Amygdala (tissue), 56 donors: ENCODE measurements at places on chromosomes 16 and 17.

DNA sequence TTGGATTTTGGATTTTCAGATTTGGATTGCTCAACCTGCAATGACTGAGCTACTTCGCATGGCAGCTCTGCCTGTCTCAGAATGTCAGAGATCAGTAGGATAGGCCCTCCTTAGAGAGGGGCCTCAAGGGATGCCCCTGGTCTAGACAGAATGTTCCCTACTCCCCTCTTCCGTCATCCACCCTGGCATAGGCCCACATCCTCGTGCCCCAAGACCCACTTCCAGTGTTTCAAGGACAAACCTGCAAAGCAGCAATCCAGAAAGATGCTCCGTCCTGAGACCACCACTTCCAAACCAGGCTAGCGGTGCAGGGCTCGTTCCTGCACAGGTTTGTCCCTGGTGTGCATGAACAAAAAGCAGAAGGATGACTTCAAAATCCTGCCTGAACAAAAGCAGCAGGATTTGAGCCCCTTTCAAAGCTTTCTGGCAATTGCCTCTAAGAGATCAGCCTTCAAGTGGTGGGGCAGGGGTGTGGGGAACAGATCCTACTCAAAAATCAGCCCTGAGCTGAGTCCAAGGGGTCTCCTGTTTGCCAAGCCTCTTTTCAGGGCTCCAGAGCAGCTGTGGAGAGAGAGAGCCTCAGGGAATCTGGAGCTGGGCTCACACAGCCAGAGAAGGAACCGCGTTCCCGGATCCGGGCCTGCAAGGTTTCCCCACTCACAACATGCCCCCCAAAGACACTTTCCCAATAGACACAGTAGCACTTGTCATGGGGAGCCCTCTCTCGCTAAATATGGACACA lies 121.1 kb downstream of the SOCS1 start:
- DNase-seq, result no peak

- no peak for DNase-seq
Observed at GRCh38 chr17:49520386-49521087, 25.4 kb downstream of the NGFR start.

GRCh38 chr16:25030420-25031131 lies 15.4 kb upstream of the ARHGAP17 start:
- no peak for DNase-seq

- DNase-seq, result no peak
Observed at GRCh38 chr16:87621976-87622713, 19.8 kb downstream of the JPH3 start.

DNA sequence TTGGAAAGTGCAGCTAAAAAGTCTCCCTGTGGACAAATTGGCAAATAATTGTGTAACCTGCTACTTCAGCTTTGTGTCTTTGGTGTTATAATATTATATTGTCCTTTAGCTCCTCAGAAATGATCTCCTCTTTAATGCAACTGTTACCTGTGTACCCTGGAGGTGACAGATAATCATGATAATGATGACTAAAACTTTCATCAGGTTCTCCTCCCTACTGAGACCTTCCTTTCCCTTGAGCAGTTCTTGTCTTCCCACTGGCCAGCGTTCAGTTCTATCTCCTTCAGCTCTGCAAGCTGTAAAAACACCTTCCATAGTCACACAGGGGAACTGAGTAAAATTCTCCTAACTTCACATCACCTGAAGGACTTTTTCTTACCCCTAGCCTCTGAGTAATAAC lies 14.7 kb downstream of the KRT12 start:
- DNase-seq, result no peak

DNA sequence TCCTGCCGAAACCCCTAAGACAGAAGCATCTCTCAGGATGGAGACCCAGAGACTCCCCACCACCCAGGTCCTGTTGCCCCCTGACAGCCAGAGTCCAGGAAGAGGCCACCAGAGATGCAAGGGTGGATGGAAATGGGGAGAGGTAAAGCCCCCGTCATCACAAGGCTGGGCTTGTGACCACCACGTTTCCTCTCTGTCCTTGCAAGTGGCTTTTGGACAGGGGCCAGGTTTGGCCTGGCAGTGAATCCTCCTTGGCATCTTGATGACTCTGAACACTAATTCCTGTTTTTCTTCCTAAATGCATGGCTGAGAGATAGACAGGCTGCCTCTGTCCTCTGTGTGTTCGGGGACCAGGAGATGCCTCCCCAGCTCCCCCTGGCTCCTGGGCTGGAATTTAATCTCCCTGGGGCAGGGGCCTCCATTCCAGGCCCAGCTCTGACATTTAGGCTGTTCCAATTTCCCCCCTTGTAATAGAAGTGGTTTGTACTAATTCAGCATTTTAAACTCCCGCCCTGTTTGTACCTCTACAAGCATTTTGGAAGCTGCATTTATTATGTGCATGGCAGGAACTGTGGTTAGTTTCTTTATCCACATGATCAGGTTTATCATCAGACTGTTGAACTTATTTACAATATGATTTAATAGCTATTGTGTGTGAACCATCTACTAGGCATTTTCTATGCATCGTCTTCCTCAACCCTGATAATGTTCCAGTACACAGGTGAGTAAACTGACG lies 116.1 kb upstream of the IRX6 start:
- no peak for DNase-seq

- DNase-seq, result no peak
Observed at GRCh38 chr16:49399594-49400364, 26.2 kb downstream of the C16orf78 start.

DNA sequence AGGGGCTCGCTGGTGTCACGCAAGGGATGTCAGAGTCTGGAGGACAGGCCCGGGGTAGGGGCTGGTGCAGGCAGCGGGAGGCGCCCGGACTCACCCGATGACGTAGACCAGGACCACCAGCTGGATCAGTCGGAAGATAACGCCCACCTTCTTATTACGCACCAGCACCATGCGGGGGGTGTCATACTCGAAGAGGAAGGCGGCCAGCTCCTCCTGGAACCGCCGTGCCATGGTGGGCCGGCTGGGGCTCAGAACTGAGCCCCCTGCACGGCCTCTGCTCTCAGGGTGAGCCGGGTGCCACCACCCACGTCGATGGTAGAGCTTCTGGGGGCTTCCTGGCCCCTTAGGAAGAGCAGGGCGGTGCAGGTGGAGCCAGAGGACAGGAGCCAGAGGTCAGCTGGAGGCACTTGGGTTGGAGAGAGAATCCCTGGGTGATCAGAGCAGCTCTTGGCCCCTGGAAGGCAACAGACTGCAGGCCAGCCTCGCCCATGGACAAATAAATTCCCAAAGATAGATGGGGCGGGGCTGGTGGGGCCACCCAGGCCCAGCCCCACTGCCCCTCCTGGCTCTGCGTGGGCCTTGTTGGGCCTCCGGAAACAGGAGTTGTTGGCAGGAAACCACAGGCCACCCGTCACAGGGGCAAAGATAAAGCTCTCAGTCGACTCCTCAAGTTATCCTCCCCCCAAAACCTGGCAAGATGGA lies at the start of gene P2RX1:
Gene P2RX1 (minus strand): TSS at position 471 of the 702 bp plus-strand sequence. CDS start 240 bp downstream, at position 231.
- DNase-seq, result no peak

- DNase-seq, result no peak
Observed at GRCh38 chr17:77204536-77204935, 63.8 kb downstream of the SEC14L1 start.

- no peak for DNase-seq
Observed at GRCh38 chr16:14057878-14058382, 13.2 kb upstream of the MRTFB start.

DNA sequence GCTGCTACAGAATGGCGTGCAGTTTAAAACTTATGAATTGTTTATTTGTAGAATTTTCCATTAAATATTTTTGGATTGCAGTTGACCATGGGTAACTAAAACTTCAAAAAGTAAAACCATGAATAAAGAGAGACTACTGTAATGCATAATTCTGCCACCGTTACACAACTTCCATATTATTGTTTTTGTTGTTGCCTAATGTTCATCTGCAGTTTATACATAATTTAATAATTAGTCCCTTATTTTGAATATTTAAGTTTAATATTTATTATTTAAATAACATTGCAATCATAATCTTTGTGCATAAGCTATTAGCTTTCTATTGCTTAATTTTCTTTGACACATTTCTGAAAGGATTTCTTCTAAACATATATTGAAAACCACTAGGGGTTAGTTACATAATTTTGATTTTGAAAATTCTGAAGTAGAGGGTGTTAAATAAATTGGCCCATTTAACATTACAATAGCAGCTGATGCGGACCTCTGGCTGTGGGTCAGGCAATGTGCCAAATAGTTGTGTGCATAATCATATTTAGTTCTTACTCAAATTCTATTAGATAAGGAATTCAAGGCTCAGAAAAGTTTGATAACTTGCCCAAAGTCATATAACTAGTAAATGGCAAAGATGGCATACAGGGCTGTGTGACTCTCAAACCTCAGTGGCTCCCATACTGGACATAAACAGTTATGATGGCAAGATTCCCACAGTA lies 31.1 kb downstream of the PPM1E start:
- DNase-seq, result no peak

DNA sequence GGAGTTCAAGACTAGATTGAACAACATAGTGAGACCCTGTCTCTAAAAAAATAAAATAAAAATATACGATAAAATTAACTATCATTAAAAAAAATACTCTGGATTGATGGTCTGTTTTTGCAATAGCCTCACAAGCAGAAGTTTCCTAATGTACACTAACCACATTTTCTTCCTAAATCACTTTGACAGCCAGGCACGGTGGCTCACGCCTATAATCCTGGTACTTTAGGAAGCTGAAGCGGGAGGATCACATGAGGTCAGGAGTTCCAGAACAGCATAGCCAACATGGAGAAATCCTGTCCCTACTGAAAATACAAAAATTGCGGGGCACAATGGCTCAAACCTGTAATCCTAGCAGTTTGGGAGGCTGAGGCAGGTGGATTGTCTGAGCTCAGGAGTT lies 64.7 kb downstream of the HELZ start:
- DNase-seq, result no peak

DNA sequence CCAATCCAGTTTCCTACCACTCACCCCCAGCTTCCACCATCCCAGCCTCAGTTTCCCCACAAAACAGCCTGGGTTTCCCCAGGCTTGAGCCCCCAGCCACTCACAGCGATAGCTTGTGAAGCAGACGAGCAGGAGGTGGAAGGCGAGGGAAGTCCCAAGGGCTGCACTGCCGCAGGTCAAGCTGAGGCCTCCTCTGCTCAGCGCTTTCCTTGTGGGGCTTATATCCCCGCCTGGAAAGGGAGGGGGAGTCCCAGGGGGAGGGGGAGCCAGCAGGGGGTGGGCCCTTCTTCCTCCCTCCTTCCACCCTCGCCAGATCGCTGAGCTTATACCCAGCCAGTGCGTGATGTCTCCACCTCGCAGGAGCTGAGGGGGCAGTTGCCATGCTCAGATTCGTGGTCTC lies at the start of gene PYY:
Gene PYY (minus strand): TSS at position 195 of the 400 bp plus-strand sequence. CDS start 457 bp downstream, outside the sequence.
- DNase-seq, result no peak

GRCh38 chr17:41360296-41360995 lies 9.2 kb downstream of the KRT33B start:
- no peak for DNase-seq

DNA sequence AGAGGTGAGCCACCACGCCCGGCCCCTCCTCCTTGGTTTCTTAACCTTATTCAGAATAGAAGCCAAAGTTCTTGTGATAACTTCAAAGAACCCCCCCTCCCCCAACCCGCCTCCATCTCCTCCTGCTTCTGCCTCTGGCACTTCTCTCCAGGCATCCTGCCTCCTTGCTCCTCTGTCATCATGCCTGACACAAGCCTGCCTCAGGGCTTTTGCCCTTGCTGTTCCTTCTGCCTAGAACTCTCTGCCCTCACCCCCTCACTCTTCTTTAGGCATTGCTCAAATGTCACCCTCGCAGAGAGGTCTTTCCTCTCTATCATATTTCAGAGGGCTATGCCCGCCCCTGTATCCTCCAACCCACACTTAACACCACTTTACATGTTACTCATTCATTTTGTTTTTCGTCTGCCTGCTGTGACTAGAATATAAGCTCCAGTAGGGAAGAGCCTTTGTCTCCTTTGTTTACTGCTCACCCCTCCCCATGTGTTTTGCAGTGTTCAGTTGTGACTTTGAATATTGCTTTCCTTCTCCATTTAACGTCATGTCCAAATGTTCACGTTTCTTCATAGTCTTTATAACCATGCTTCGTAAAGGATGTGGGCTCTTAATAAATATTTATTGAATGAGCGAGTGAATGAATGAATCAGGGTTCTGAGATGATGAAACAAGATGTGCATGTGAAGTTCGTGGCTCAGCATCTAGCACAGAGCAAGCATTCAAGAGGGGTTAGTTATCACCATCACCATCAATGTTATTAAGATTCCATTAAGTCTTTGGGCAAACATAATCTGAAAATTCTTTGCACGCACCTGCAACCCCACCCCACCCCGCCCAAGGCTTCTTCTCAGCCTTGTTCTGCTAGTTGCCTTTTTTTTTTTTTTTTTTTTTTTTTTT lies 186.2 kb upstream of the WSCD1 start:
- no peak for DNase-seq

DNA sequence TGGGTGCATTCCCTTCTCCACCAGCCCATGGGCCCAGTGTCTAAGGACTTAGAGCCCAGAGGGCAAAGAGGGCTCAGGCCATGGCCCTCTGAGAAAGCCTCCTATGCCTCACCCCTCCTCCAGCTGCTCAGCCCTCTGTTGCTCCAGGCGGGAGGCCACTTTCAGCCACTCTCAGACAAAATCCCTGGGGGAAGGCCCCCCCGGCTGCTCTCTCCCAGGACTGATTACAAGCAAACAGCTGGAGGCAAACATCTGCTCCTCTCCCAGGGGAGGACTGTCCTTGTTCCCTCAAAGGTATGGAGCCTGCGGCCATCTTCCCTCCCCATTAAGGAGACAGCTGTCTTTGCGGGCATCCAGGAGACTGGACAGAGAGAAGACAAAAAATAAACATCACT lies 54.9 kb upstream of the DLX4 start:
- DNase-seq, result no peak

- no peak for DNase-seq
Observed at GRCh38 chr17:42034059-42034458, 14.2 kb downstream of the NKIRAS2 start.

DNA sequence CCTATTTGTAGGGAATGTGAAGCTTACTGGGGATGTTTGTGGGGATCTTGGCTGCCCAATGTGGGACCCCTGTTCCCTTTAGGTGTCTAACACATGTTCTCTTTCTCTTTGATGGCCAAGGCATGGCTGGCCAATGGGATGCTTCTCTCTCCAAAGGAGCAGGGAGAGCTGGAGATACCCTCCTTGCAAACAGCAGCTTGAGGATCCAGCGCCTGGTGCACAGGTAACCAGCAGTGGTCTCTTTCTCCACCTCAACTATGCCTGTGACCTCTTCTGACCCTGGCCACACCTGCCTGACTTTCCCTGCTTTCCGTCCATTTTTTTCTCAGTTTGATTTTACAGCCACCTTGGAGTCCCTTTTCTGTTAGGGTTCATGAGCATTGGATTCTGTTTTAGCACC lies 16.8 kb upstream of the NKD1 start:
- DNase-seq, result no peak

- DNase-seq, result peak; percentile 18
Observed at GRCh38 chr16:67198238-67198734, 645 bp upstream of the ELMO3 start.
